ENCODE measurements at places on chromosomes 12 and 14.

DNA sequence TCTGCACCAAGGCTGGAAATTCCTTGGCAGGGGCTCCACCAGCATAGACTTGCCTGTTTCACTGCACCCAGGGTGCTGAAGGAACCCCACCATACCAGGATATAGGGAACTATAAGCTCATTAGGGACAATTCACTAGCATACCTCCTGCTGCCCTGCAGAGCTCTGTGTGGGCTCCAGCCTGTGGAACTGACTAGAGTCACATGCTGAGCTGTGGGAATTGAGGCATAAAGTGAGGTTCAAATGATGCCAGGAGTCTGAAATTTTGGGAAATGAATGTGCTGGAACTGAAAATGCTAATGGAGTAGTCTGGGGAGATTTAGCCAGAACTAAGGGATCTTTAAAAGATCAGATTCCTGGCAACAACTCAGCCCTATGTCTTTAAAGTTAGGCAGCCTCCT is 7.3 kb upstream of the EMP1 start:
- DNase-seq = peak; percentile 18

GRCh38 chr14:54760866-54761575 is 141.6 kb downstream of the GCH1 start:
- no peak for DNase-seq

- DNase-seq = peak; percentile 34
Observed at GRCh38 chr12:12017798-12018197, 52.9 kb upstream of the BCL2L14 start.

GRCh38 chr12:1591034-1591433 is 3.3 kb downstream of the FBXL14 start:
- DNase-seq = no peak

DNA sequence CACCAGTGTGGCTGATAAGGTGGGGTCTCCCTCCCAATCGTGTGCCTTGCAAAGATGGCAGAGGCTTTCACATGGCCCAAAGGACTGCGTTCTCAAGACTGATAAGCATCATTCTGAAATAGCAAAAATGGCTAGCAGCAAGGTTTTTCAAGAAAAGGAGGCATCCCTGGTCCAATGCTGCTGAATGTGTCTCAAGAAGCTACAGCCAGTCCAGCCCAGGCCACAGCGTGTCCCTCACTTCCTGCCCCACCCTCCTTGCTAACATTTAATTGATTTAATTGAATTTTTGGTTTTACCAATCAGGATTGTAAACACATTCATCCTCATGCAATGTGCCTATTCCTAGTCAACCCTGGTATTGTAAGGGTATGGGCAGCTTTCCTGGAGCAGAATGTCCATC is 55.9 kb downstream of the C14orf132 start:
- no peak for DNase-seq

- peak; percentile 56 for DNase-seq
Observed at GRCh38 chr12:30882706-30883105, 43.8 kb upstream of the TSPAN11 start.

- DNase-seq = peak; percentile 66
Observed at GRCh38 chr14:91911474-91912032, 35.9 kb downstream of the FBLN5 start.

- DNase-seq = no peak
Observed at GRCh38 chr12:111086947-111087700, 166.7 kb upstream of the MYL2 start.

DNA sequence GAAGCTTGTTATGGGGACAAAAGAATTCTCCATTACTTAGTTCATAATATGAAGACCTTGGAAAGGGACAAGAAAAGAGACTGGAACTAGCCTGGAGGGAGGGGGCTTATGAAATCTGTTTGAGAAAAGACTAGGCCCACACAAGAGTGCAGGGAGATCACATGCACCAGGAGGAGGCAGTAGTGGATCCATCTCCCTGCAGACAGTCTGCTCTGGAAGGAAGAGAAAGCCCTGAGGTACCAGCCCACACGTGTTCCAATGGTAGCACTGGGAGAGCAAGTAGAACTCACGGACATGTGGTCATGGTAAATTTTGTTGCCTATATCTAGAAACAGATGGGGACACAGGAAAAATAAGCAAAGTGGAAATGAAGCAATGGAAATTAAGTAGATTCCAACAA is 445.4 kb downstream of the SOX5 start:
- peak; percentile 10 for DNase-seq

DNA sequence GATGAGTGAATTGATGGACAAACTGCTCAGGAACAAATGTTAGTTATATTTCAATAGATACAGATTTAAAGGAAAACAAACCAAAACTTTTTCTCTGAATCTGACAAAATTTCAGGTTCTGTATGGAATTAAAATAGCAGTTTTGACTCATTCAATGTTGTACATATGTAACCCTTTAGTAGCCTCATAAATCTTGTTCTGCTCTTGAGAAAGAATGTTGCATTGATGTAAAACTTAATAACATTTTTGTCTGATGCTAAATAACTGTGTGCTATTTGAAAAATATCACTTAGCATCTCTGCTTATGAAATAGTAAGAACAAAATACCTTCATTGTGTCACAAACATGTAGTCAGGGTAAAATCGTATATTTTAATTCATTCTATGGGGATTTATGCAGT is 168.9 kb upstream of the NOVA1 start:
- DNase-seq = no peak

- peak; percentile 39 for DNase-seq
Observed at GRCh38 chr14:95191445-95192199, 34.3 kb upstream of the DICER1 start.

GRCh38 chr12:117872546-117873169 is 96.1 kb downstream of the KSR2 start:
- no peak for DNase-seq

DNA sequence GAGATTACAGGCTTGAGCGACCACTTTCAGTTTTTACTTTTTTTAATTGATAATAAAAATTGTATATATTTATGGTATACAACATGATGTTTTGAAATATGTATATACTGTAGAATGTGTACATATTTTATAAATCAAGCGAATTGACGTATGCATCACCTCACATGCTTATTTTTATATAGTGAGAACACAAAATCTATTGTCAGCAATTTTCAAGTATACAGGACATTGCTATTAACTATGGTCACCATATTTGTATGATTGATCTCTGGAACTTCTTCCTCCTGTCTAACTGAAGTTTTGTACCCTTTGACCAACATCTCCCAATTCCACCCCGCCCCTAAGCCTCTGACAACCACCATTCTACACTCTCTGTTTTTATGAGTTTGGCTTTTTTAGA is 56.3 kb upstream of the KICS2 start:
- no peak for DNase-seq

DNA sequence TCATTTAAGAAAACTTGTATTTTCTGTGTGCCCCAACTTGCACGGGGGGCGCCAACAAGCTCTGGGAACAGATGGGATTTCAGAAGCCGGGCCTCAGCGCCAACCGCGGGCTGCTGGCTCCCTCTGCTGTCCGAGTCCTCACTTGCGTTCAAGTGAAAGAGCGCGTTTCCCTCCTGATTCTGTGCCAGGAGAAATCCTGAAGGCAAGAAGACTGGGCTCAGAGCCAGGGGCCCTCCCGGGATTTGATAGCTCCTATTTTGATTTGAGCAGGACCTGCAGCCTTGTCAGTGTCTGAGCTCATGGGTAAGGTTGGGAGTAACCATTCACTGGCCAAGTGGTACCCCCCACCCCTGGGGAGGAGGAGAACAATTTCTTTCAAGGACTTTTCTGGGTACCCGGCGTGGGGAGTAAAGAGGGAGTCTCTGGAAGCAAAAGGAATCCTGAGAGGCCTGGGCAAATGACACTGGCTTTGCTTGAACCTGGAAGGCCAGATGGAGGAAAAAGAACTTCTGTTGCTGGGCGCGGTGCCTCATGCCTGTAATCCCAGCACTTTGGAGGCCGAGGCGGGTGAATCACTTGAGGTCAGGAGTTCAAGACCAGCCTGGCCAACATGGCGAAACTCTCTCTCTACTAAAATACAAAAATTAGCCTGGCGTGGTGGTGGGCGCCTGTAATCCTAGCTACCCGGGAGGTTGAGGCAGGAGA is 179.0 kb upstream of the RGS6 start:
- DNase-seq = peak; percentile 92

DNA sequence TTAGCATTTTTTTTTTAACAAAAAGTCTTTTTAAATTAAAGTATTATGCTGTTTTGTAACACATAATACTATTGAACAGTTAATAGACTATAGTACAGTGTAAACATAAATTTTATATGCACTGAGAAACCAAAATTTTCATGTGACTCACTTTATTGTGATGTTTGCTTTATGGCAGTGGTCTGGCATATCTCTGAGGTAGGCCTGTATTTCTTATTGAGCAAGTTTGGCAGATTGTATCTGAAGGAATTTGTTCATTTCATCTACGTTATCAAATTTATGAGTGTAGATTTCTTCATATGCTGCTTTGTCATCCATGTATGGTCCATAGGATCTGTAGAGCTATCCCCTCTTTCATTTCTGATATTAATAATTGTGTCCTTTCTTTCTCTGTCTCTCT is 78.8 kb upstream of the PDE3A start:
- DNase-seq = no peak

GRCh38 chr14:29896354-29896821 is 31.3 kb downstream of the PRKD1 start:
- no peak for DNase-seq

GRCh38 chr12:110923192-110923591 is 2.8 kb upstream of the MYL2 start:
- DNase-seq = no peak

DNA sequence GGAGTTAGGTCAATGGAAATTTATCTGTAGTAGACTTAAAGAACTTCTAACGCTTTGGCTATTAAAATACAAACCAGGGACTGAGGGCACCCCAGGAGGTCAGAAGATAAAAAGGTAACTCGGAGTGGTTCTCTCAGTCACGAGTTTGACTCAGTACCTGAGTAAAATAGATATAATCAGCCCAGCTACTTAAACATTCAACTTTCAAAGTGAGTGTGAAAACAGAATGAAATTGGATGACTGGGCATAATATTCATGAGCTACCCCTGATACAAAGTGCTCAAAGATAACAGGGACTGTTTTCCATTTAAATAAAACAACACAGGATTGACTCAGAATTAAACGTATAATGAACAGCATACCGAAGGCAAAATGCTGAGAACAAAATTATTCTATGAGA is 75.0 kb downstream of the FOXN3 start:
- no peak for DNase-seq

GRCh38 chr12:4762773-4763172 is 42.6 kb downstream of the GALNT8 start:
- no peak for DNase-seq

DNA sequence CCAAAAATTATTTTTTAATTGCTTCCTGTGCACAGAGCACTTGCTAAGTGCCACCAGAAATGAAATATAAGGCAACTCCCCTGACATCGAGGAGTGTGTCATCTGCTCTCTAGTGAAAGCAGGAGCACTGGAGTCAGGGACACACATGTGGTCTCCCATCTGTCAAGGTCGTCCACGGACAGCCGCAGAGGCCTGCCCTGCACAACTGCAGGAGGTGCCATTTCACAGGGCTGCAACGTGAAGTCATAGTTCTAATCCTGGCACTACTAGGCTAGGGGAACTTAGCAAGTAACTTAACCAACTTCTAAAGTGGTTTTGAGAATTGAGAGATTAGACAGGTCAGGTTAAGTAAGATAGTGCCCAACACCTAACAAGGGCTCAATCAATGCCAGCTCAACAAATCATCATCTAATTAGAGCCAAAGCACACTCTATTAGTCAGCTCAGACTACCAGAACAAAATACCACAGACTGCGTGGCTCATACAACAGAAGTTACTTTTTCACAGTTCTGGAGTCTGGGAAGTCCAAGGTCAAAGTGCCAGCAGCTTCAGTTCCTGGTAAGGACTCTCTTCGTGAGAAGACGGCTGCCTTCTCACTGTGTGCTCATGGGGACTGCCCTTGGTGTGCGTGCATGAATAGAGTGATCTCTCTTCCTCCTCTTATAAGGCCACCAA is 30.7 kb downstream of the FOXN3 start:
- peak; percentile 75 for DNase-seq

DNA sequence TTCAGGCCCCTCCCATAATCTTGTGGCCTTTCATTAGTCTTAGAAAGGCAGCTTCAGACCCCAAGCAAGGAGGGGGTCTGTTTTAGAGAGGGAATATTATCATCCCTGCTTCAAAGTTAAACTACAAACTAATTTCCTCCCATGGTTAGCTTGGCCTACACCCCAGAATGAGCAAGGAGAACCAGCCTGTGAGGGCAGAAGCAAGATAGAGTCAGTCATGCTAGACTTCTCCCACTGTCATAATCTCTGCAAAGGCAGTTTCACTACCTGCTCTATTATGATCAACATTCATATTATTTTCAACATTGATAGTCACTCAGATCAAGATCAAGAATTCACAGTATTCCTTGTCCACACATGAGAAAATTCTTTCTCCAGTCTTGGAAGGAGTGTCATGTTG is 105.1 kb downstream of the GXYLT1 start:
- no peak for DNase-seq

DNA sequence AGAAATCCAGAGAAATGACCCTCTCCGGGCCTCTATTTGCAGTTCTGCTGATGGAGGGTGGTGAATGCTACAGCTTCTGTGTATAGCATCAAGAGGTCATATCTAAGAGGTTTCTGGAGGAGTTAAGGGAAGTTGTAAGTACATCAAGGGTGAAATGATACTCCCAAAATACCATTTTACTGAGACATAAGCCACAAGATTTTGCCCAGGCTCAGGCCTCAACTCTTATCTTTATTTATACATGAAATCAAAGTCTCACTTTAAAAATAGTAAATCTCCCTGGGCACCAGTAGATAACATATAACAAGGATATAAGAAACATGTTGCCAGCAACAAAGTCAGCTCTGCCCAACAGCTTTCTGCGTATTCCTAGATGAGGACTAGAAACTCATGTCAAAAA is 40.4 kb downstream of the NIN start:
- no peak for DNase-seq

GRCh38 chr12:26318661-26319068 is 123.3 kb downstream of the SSPN start:
- no peak for DNase-seq

- no peak for DNase-seq
Observed at GRCh38 chr14:75383721-75384120, 44.1 kb upstream of the JDP2 start.

DNA sequence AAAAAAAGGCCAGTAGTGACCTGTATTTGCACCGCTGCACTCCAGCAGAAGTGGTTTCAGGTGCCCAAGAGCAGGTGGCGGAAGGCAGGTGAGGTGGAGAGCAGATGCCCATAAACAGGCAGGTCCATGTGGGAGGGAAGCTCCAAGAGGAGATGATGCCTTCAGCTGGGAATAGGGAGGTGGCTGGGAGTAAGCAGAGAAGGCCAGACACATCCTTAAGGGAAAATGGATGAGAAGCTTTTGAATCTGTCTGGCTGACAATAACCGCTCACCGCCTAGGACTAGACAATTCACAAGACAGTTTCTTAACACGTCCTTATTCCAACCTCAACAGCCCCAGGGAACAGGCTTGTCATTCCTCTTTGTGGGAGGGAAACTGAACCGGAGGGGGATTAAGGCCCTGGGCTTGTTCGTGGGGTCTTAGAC is 43.9 kb upstream of the PLEKHG6 start:
- DNase-seq = no peak

- DNase-seq = no peak
Observed at GRCh38 chr14:66421990-66422946, 63.9 kb upstream of the CCDC196 start.

All from NCI-H82 (cell line).